ENCODE measurements at places on chromosomes 12 and 14.
A peak's percentile ranks its signal among the peaks of the same experiment; 100 is the strongest.

GRCh38 chr14:45891417-45892080, 638.5 kb upstream of the MIS18BP1 start:
- no peak for DNase-seq
- H3K36me3 ChIP-seq, result no peaks in the 10 kb centered on the region
- no peak overlapping the region for H3K4me3 ChIP-seq

DNA sequence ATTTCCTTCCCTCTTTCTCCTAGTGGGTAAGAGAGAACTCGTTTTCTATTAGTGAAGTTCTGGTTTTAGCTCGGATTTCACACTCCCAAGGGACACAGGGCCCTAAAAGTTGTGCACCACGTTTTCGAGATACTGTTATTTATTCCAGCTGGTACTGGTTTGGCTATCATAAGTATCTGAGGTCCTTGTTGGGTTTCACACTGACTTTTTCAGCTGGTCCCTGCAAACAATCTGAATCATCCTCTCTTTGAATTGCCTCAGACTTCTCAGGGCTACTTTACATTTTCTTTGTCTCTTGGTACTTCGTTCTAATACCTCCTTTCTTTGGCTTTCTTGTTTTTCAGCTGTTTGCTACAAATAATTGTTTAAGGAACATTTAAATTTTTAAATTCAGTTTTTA, 75.7 kb downstream of the SCN8A start:
- H3K27me3 ChIP-seq, result no peaks in the 10 kb centered on the region
- DNase-seq, result no peak
- no peaks in the 10 kb centered on the region for H3K4me1 ChIP-seq
- no peak overlapping the region for H3K4me3 ChIP-seq
- H3K36me3 ChIP-seq, result no peaks in the 10 kb centered on the region

- no peaks in the 10 kb centered on the region for H3K36me3 ChIP-seq
- H3K27me3 ChIP-seq, result no peaks in the 10 kb centered on the region
- H3K27ac ChIP-seq, result no peak overlapping the region
- H3K4me3 ChIP-seq, result no peak overlapping the region
- no peak for DNase-seq
- H3K4me1 ChIP-seq, result no peaks in the 10 kb centered on the region
Measured at GRCh38 chr14:104091927-104092771, 6.6 kb downstream of the ASPG start.

- no peaks in the 10 kb centered on the region for H3K36me3 ChIP-seq
- H3K27ac ChIP-seq, result no peak overlapping the region
- H3K4me3 ChIP-seq, result no peak overlapping the region
Measured at GRCh38 chr12:130608132-130608531, 108.0 kb downstream of the RIMBP2 start.

DNA sequence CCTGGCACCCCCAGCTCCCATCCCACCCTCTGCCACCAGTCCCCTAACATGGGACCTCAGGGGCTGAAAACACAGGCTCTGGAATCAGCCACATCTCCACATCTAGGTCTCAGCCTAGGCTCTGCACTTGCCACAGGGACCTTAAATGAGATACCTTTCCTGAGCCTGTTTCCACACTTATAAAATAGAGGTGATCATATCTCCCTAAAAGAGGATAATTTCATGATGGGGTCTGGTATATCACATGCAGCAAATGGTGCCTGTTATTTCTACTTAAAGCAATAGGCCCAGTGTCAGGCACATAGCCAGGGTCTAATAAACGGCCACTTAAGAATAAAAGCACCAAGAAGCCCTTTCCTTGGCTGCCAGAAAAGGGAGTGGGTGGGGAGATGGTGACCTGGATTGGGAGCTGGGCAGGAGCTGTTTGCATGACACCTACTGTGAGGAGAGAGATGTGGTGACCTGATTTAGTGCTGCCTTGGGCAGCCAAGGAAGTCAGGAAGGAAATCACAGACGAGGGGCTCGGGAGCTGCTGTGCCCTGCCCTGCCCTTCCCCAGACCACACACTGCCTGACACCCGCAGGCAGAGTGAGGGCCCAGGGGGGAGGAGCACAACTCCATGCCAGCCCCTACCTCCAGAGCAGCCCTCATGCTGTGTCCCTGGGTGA, 71.2 kb downstream of the IRF2BPL start:
- peak; percentile 53 for DNase-seq
- H3K27ac ChIP-seq, result peak overlapping the region; percentile 94
- H3K27me3 ChIP-seq, result no peaks in the 10 kb centered on the region
